ENCODE measurements at places on chromosomes 6 and 20. TPM values are rescaled to one million over a fixed set of nuclear protein-coding genes. Genes with fewer than 3 reads are reported as not detected.

DNA sequence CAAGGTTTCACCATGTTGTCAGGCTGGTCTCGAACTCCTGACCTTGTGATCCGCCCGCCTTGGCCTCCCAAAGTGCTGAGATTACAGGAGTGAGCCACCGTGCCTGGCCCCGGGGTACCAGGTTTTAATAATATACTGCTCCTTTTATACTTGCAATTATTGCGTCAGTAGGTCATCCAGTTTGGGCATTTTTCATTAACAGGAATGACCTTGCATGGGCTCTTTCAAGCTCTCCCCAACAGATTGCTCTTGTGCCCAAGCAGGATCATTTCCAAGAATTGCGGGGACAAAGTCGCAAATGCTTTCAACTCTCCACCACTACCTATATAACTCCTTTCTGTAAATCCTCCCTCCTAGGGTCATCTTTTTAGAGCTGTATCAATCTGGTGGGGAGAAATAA, 23.8 kb downstream of the STK38 start:
- no peak for DNase-seq

DNA sequence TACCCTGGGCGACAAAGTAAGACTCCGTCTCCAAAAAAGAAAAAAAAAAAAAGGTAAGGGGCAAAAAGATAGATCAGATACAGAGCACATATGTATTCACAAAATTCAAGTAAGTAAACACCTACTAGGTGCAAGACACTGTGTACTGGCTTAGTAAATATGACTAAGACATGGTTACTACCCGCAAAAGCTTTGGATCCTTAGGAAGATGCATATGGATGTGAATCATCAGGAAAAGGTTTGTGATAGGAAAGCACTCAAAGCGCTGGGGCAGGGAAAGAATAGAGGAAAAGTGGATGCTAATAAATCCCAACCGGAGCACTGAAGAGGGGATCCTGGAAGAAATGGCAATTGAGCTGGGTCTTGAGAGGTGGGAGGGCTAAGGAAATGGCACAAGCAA, 118.8 kb upstream of the FAM184A start:
- no peak for DNase-seq

GRCh38 chr6:156538875-156539660, 238.1 kb upstream of the ARID1B start:
- no peak for DNase-seq

NKAPL gene
- total RNA-seq: 6.1 TPM

NSFL1C gene
- 48.8 TPM for total RNA-seq

Measured in left cardiac atrium (tissue), 4 donors.